ENCODE measurements at places on chromosomes 3 and 15.

DNA sequence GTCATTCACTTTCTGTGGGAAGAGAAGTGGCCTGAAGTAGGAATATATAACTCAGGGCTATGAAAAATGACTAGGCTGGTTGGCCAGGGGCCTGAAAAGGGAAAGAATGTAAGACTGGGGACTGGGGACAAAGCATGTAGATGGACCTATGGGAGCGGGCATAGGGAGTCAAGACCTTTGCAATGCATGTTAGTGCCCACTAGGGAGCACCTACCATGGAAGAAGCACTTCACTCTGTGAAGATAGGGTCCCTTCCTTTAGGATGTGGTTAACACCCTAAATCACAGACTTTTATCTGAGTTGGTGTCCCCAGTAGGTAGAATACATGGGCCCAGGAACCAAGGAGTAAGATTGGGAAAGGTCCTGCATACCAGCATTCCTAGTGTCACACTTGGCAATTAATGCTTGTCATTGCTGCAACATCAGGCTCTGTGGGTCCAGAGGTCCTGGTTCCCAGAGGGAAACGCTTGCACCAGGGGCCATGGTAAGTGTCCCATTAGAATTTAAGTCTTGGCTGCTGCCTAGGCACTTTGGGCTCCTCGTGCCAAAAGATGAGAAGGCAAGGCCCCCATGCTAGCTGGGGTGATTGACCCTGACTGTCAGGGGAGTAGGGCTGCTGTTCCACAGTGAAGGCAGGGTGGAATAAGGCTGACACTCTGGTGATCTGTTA lies 79.6 kb downstream of the CRYGS start:
- no peak for DNase-seq

GRCh38 chr3:174218016-174218415 lies 641.1 kb upstream of the NAALADL2 start:
- DNase-seq: no peak

GRCh38 chr3:149273096-149273751 lies 51.6 kb upstream of the CP start:
- peak; percentile 70 for DNase-seq

DNA sequence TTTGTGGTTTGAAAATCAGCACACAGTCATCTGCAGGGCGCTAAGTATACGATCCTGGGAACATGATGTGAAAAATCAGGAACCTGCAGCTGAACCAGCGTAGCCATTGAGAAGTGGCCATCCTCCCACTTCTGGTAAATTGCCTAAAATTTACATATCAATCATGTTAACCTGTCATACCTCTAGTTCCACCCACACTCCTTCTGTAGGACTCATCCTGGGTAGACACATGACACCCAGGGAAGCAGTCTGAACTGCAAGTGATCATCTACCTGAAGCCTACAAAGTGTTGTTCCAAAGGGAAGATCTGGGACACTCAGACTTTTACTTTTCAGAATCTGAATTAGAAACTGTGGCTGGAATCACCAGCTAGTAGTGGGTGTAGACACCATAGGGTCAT lies 5.5 kb upstream of the PSMD6 start:
- no peak for DNase-seq

GRCh38 chr3:16279010-16279801 lies 14.2 kb downstream of the OXNAD1 start:
- no peak for DNase-seq

DNA sequence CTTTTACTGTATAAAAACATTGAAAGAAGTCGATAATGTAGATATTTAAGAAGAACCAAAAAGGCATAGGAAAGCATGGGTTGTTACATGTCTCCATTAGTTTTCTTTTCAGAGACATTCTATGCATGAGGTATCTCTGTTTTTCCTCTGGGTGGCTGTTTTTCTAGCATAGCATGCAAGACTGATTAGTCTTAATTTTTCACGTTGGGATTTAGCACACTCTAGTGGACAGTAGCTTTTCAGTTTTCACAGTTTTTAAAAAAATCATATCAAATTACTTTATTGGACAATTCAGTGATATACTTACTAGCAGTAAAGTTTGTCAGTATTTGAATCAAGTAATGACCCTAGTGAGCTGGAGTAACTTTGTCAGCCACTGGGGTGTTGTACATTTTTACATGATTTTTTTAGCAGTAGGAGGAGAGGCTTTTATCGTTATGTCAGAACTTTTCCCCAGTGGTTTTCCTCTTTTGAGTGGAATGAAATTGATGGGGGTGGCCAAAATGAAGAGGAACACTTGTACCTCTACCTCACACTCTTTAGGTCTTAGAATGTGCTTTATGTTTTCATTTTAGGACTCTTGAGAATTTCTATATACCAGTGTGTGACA lies 57.2 kb downstream of the SEC22A start:
- DNase-seq: peak; percentile 22

- no peak for DNase-seq
These were observed 38.3 kb downstream of the MYH15 start for GRCh38 chr3:108472001-108472591.

DNA sequence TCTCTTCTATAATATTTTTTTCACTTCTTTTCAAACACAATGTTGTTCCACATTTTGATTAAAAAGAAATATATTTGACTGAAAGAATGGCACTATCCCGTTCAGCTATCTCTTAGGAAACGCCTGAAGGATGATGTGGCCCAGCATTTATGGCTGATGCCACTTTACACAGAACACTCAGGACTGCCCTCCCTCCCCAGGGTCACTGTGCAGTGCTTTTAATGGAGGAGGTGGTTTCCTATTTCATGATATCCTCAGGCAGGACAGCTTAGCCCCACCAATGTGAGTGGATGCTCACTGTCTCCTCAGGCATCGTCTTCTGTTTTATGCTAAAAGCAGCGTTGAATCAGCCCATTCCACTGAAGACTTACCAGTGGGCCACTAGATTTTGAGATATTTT lies 135.9 kb downstream of the KCNAB1 start:
- DNase-seq: no peak

- no peak for DNase-seq
These were observed 52.1 kb upstream of the FGD5 start for GRCh38 chr3:14766428-14767244.

DNA sequence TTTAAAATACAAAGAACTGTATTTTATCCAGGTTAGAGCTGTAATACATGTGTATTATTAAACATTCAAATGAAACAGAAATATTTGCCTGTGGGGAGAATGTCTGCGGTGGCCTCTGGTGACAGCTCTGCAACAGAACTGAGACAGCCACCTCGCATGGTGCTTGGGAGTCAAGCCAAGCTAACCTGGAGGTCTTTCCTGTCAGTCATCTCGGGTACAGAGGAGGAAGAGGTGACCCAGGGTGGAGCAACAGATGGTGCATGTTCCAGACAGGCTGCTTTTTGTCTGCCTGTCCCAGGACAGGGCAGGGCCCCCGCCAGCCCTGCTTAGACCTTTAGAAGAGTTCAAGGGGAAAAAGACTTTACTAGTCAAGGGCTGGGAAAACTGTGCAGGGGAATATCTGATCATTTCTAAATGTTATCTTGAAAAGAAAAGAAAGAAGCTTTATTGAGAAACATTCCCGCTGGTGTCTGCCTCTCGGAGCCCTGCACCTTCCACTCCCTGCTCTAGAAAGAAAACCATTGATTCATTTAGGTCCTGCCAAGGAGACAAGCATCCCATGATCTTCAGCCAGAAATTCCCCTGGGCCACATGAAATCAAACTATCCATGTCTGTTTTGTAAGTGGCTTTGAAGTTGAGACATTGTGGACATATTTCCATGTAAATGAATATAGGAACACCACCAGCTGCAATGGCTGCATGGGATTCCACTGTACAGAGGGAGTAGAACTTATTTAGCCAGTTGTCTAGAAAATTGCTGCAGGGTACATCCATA lies 5.5 kb upstream of the NR2E3 start:
- no peak for DNase-seq

DNA sequence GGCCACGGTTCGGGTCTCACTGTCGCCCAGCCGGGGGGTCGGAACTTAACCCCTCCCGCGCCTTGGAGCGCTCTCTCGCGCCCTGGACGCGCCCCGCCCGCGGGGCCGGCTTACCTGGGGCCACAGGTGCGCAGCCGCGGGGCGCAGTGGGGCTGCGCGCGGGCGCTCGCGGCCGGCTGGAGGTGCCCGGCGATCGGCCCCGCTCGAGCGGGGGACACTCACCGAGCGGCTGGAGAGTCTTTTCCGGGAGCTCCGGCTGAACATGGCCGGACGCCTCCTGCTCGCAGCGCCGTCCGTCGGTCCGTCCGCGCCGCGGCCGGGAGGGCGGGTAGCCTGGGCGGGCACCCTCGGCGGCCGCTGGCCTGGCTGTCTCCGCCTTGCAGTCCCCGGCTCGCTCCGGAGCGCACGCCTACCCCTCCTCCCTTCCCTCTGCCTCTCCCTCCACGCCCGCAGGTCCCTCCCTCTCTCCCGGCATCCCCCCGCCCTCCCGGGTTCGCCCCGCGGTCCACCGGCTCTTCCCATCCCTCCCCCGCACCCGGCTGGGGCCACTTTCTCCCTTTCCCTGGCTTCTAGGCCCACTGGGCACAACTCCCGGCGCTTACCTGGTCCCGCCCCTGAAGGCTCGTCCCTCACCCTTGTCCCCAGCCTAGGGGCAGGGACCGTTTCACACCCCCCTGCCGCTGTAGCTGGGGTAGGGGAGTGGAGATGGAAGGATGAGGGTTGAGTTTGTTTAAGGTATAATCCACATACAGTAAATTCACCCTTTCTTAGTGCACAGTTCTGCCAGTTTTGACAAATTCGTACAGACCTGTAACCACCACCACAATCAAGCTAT lies 220.1 kb upstream of the PRICKLE2 start:
- no peak for DNase-seq

- DNase-seq: no peak
These were observed 255.8 kb downstream of the MFSD1 start for GRCh38 chr3:159057621-159058020.

GRCh38 chr3:25532431-25533162 lies 104.5 kb downstream of the RARB start:
- DNase-seq: peak; percentile 0

- DNase-seq: no peak
These were observed 57.5 kb downstream of the SST start for GRCh38 chr3:187612656-187613055.

DNA sequence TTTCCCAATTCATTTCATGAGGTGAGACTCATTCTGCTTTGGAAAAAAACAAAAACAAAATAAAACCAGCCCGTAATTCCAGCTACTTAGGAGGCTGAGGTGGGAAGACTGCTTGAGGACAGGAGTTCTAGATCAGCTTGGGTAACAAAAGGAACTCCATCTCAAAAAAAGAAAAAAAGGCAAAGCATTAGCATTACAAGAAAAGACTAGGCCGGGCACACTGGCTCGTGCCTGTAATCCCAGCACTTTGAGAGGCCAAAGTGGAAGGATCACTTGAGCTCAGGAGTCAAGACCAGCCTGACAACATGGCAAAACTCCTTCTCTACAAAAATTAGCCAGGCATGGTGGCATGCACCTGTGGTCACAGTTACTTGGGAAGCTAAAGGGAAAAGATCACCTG lies 33.9 kb downstream of the TRPM7 start:
- no peak for DNase-seq

GRCh38 chr3:23264413-23264812 lies 61.3 kb downstream of the UBE2E2 start:
- DNase-seq: no peak

GRCh38 chr3:122618614-122619013 lies 41.2 kb downstream of the PARP15 start:
- no peak for DNase-seq

GRCh38 chr3:24899901-24900603 lies 405.4 kb upstream of the THRB start:
- DNase-seq: no peak

GRCh38 chr3:172291650-172292049 lies 156.6 kb downstream of the GHSR start:
- no peak for DNase-seq

GRCh38 chr15:70030851-70031250 lies 66.9 kb downstream of the TLE3 start:
- no peak for DNase-seq

GRCh38 chr3:29759411-29760225 lies 478.7 kb downstream of the RBMS3 start:
- DNase-seq: no peak

DNA sequence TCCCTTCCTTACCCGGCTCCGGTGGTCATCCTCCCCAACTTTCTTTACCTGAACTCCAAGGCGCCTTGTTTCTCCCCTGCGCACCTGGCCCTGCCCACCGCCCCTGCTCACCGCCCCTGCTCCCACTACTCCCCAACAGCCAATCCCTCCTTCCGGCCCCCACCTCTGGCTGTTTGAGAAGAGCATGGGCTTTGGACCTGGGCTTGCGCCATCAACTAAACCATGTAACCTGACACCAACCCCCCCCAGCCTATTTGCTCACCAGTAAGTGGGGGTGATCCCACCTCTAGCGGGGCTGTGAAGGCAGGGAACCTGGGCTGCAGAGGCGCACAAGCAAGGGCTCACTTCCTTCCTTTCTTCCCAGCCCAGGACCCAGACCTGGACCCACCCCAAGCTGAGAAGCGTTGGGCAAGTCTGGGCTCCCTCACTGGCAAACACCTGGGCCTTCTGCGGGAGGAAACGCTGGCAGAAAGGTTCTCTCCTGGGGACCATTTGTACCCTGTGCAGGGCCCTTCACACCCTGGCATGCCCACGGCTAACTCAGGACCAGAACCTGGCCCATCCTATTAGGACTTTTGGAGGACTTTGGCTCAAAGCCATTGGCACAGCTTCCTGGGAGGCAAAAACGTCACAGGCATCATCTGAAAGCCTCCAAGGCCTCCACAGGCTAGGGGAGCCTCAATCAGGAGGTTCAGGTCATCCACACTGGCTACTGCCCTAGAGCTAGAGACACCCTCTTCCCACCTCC lies at the start of gene PLXNB1:
Gene PLXNB1 (minus strand): TSS at position 127 of the 748 bp plus-strand sequence. CDS start 5,475 bp downstream, outside the sequence.
- DNase-seq: no peak

DNA sequence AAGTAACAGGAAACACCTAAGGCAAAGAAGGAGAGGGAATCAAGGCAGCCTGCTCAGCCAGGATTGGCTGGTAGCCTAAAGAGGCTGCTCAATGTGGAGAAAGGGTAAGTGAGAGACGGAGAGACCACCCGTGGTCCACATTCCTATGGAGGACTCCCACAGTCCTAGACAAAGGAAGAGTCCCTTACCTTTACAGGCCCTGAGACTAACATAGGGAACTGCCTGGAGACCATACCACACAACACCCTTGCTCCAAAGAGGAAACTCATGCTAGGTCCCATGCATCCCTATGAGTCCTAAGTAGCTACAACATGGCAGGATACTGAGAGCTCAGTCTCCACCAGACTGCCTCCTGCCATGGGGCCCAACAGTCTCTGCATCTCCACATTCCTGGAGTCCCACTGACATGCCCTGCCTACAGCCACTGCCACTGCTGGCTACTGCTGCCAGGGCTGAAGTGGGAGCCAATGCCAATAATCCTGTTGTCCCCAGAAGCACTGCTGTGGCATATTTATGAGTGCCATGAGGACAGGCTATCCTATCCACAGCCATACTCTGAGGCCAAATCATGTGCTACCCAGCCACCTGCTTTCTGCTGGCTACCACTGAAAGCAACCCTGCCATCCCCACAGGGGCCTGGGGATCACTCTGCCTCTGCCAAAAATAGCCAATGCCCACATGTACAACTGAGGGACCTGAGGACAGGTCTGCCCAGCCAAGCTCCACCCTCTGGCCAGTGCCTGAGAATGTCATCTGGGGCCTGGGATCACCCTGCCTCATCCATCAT lies 45.0 kb downstream of the COPS2 start:
- DNase-seq: no peak

Data from CD4-positive, alpha-beta T cell treated with Interleukin-4 for 4 hours (primary cell).